ENCODE measurements at places on chromosomes 6 and 20.

- no peaks in the 10 kb centered on the region for H3K27me3 ChIP-seq
- no peak overlapping the region for H3K27ac ChIP-seq
- H3K4me3 ChIP-seq, result no peak overlapping the region
- H3K4me1 ChIP-seq, result no peaks in the 10 kb centered on the region
- DNase-seq, result no peak
Measured at GRCh38 chr20:31704225-31705119, 18.2 kb downstream of the BCL2L1 start.

DNA sequence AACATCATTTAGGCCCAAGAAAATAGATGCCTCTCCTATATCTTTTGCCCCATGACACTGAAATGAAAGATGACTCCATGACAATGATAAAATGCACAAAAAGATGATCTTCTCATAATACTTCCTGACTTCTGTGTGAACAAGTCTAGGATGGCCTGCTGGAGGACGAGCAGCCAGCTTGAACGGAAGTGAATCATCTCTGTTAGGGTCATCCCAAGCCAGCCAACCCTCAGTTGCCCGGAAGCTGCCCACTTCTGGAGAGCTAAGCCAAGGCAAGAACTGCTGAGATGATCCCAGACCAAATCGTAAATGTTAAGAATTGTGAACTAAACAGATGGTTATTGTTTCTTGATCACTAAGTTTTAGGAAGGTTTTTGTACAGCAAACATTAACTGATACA, 249.7 kb upstream of the HS3ST5 start:
- H3K4me3 ChIP-seq, result no peak overlapping the region
- H3K27ac ChIP-seq, result peak overlapping the region; percentile 44
- peaks cover 3% of the 10 kb centered on the region for H3K27me3 ChIP-seq
- H3K4me1 ChIP-seq, result peaks cover 5% of the 10 kb centered on the region

DNA sequence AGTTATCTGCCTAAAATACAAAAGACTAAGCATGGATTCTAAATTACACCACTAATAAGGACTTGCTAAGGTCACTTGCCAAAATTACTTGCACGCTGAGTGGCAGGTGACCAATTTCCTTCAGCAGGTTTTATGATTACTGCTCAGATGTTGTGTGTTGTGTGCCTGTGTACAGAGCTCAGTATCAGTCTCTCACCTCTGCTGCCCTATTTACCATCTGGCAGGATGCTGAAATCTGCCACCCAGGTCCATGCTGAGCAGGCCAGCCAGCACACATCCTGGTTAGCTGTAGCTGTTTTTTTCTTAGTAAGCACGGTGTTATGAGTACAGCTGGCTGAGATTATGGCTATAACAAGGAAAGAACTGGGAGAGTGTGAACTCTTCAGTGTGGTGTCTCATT, 34.0 kb downstream of the ELOVL4 start:
- DNase-seq, result no peak
- peaks cover 3% of the 10 kb centered on the region for H3K27me3 ChIP-seq
- no peak overlapping the region for H3K27ac ChIP-seq
- no peaks in the 10 kb centered on the region for H3K4me1 ChIP-seq
- no peak overlapping the region for H3K4me3 ChIP-seq
- H3K36me3 ChIP-seq, result no peaks in the 10 kb centered on the region

DNA sequence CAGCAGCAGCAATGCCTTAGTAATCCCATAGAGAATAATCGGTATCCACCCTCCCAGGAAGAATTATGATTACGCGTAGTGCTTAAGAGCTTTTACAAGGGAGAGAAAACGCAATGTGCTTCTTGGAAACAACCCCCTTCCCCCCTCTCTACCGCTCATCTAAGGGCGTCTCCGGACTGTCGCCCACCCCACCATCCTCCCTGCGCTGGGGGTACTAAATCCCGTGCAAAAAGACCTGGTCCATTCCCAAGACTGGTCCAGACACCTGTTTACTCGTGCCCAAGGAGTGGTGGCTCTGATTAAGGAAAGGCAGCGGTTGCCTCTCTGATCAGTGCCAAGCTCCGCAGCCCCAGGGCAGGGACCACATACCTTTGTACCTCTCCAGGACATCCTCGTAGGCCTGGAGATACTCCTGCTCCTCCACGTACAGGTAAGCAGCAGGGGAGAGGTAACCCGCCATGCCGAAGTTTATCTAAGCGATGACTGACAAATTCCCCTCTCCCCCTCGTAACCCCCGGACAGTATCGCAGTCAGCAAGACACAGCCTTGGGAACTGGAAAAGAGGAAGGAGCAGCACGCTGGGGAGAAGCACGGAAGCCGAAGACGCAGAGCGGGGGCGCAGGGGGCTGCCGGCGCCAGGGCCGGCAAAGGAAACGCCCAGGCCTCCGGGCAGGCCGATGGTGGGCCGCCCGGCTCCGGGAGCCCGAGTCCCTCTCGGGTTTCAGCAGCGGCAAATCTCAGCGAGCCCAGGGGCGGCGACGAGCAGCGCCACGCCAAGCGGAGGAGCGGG, 112.0 kb upstream of the BEND6 start:
- no peaks in the 10 kb centered on the region for H3K36me3 ChIP-seq
- H3K27ac ChIP-seq, result peak overlapping the region; percentile 89
- peaks cover 20% of the 10 kb centered on the region for H3K4me1 ChIP-seq
- peak; percentile 79 for DNase-seq
- H3K27me3 ChIP-seq, result peaks cover 7% of the 10 kb centered on the region

GRCh38 chr6:170062915-170063241, 228.0 kb downstream of the DLL1 start:
- H3K4me3 ChIP-seq, result no peak overlapping the region
- H3K36me3 ChIP-seq, result no peaks in the 10 kb centered on the region
- H3K27me3 ChIP-seq, result peaks cover 22% of the 10 kb centered on the region
- H3K4me1 ChIP-seq, result peaks cover 51% of the 10 kb centered on the region

DNA sequence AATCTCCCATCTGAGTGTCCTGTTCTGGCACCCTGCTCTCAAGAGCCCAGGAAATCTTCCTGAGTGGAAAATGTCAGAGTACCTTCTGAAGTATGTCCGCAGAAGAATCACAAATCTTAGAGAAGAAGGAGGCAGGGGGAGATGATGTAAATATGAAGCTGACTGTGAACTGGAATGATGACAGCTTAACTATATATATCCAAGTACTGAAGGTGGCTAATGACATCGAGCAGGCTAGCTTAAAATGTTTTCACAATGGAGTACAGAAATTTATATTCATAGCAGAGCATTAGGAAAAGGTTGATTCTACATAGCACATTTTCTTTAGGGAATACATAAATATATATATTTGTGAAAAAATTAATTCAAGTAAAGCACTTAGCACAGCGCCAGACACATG, 64.3 kb downstream of the BMP5 start:
- no peaks in the 10 kb centered on the region for H3K4me1 ChIP-seq
- no peak overlapping the region for H3K4me3 ChIP-seq
- DNase-seq, result no peak

DNA sequence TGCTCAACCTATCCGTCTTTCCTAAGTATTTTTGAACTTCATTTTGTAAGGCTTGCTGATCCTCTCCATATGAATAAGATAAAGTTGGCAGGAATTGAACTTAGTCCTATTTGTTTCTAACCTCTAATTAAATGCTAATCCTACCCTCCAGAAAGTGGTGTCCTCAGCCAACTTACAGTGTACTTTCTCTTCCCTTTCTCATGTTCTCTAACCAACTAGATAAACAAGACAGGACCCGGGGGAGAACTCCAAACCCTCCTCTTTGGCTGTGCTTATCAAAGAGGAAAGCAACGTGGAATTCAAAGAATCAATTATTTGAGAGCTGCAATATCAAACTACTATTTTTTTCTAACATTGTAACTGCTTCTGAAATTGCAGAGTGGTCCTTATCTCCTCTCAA, 56.5 kb upstream of the NRSN1 start:
- H3K27ac ChIP-seq, result no peak overlapping the region
- H3K4me1 ChIP-seq, result peaks cover 7% of the 10 kb centered on the region
- DNase-seq, result no peak
- H3K4me3 ChIP-seq, result no peak overlapping the region
- H3K27me3 ChIP-seq, result peaks cover 36% of the 10 kb centered on the region
- H3K36me3 ChIP-seq, result no peaks in the 10 kb centered on the region

- H3K4me3 ChIP-seq, result no peak overlapping the region
- no peaks in the 10 kb centered on the region for H3K4me1 ChIP-seq
- peaks cover 5% of the 10 kb centered on the region for H3K27me3 ChIP-seq
- no peaks in the 10 kb centered on the region for H3K36me3 ChIP-seq
Measured at GRCh38 chr20:15882553-15882952, 690.7 kb downstream of the KIF16B start.

- H3K4me1 ChIP-seq, result no peaks in the 10 kb centered on the region
- H3K4me3 ChIP-seq, result no peak overlapping the region
- H3K27ac ChIP-seq, result no peak overlapping the region
- no peak for DNase-seq
- H3K27me3 ChIP-seq, result peaks cover 21% of the 10 kb centered on the region
- H3K36me3 ChIP-seq, result no peaks in the 10 kb centered on the region
Measured at GRCh38 chr6:159254186-159254585, 85.0 kb downstream of the FNDC1 start.

DNA sequence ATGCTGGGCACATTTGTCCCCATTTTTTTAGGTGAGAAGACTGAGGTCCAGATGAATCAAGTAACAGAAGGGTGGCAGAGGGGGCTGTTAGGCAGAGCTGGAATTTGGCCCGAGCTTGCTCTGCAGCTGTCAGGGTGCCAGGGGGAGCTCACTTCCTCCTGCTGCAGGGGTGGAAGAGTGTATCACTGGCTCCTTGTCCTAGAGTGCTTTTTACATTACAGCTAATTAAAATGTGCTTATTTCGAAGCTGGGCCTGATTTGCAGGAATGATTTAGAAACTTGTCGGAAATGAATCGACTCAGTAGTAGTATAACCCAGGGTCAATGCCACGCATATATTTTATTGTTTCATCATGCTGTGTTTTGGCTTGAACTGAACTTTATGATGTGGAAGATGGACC, 11.1 kb downstream of the TOX2 start:
- H3K4me1 ChIP-seq, result peaks cover 11% of the 10 kb centered on the region
- H3K4me3 ChIP-seq, result no peak overlapping the region
- DNase-seq, result no peak
- no peak overlapping the region for H3K27ac ChIP-seq
- no peaks in the 10 kb centered on the region for H3K36me3 ChIP-seq

GRCh38 chr6:151493804-151494234, at the start of gene CCDC170:
Gene CCDC170 (plus strand): TSS chr6:151494017. CDS start chr6:151494129, 112 bp downstream.
- H3K4me3 ChIP-seq, result peak within 1 kb of the TSS; percentile 84
- H3K4me1 ChIP-seq, result peaks cover 5% of the 10 kb centered on the region
- peak; percentile 76 for DNase-seq
- H3K27ac ChIP-seq, result no peak within 1 kb of the TSS

DNA sequence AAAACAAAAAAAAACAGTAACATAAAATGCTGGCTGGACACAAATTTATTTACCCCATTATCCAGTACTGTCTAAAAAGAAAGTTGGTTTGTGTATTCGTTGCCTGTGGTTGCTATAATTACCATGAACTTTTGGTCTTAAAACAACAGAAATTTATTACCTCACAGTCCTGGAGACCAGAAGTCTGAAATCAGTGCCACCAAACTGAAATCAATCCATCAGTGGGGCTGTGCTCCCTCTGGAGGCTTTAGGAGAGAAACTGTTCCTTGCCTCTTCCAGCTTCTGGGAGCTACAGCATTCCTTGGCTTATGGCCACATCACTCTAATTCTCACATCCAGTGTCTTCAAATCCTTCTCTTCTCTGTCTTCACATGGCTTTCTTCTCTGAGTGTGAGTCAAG, 79.4 kb downstream of the SNX5 start:
- H3K36me3 ChIP-seq, result peaks cover 8% of the 10 kb centered on the region
- H3K27me3 ChIP-seq, result peaks cover 10% of the 10 kb centered on the region
- peaks cover 35% of the 10 kb centered on the region for H3K4me1 ChIP-seq
- H3K4me3 ChIP-seq, result no peak overlapping the region

DNA sequence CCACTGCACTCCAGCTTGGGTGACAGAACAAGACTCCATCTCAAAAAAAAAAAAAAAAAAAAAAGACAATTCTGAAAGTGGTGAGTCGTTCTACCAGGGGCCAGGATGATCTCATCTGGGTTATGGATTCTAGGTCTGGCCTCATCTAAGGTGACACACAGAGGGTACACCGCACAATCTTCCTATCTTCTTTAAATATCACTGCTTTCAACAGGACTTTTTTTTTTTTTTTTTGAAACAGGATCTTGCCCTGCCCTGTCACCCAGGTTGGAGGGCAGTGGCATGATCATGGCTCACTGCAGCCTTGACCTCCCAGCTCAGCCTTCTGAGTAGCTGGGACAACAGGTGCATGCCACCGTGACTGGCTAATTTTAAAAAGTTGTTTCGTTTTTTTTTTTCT, 67.7 kb downstream of the SLC16A10 start:
- no peaks in the 10 kb centered on the region for H3K36me3 ChIP-seq
- no peak overlapping the region for H3K27ac ChIP-seq
- DNase-seq, result no peak
- H3K4me3 ChIP-seq, result no peak overlapping the region
- no peaks in the 10 kb centered on the region for H3K27me3 ChIP-seq

DNA sequence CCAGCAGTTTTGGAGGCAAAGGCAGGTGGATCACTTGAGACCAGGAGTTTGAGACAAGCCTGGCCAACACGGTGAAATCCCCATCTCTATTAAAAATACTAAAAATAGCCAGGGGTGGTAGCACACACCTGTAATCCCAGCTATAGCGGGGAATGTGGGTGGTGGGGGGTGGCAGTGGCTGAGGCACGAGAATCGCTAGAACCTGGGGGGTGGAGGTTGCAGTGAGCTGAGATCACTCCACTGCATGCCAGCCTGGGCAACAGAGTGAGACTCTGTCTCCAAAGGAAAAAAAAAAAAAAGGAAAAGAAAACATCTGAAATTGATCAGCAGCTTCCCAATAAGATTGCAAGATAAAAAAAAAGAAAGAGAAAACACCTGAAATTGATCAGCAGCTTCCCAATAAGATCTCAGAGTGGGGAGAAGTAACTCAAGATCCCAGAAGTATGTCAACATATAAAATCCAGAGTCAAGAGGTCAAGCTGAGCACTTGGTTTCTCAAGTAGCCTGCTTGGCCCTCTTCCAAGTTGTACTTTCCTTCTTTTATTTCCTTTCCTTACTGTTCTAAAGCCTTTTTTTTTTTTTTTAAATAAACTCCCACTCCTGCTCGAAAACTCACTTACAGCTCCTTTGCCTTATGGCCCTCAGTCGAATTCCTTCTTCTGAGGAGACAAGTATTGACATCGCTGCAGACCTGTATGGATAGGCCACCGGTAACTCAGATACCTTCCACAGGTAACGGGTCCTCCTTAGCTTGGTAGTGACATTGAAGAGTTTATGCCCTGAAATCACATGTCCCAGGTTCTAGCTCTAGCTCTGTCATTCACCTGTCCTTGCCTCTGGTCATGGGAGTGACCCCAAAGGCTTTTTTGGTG, 368.5 kb upstream of the SYNCRIP start:
- H3K4me1 ChIP-seq, result peaks cover under 1% of the 10 kb centered on the region
- H3K36me3 ChIP-seq, result no peaks in the 10 kb centered on the region
- peaks cover 2% of the 10 kb centered on the region for H3K27me3 ChIP-seq

- no peaks in the 10 kb centered on the region for H3K27me3 ChIP-seq
- no peak for DNase-seq
- H3K4me1 ChIP-seq, result peaks cover 90% of the 10 kb centered on the region
- peaks cover 9% of the 10 kb centered on the region for H3K36me3 ChIP-seq
Measured at GRCh38 chr6:35165630-35166071, 24.5 kb upstream of the TCP11 start.

DNA sequence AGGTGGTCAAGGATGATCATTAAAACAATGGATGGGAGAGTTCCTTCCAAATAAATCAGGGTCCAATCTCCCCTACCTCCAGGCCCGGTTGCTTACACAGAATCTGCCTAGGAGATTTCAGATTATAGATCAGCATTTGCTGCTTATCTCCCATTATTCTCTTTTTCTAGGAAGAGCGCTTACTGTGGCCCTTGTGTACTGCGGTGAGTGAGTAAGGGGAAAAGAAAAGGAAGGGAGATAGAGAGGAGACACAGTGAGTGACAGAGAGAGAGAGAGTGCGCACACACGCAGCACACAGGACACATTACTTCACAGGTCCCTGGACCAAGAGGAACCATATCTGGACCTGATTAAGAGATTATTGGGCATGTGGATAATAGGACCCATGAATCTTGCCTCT, 6.2 kb downstream of the LATS1 start:
- H3K27me3 ChIP-seq, result no peaks in the 10 kb centered on the region
- H3K4me3 ChIP-seq, result no peak overlapping the region
- no peak for DNase-seq
- peaks cover 33% of the 10 kb centered on the region for H3K4me1 ChIP-seq

Data from nephron progenitor cell (in vitro differentiated cells).